ENCODE measurements at places on chromosomes 11 and 22.

GRCh38 chr11:47333526-47333845, 19.0 kb downstream of the MYBPC3 start:
- H3K27ac ChIP-seq: no peak overlapping the region
- no peaks in the 10 kb centered on the region for H3K4me1 ChIP-seq
- peaks cover 5% of the 10 kb centered on the region for H3K36me3 ChIP-seq
- DNase-seq: no peak

DNA sequence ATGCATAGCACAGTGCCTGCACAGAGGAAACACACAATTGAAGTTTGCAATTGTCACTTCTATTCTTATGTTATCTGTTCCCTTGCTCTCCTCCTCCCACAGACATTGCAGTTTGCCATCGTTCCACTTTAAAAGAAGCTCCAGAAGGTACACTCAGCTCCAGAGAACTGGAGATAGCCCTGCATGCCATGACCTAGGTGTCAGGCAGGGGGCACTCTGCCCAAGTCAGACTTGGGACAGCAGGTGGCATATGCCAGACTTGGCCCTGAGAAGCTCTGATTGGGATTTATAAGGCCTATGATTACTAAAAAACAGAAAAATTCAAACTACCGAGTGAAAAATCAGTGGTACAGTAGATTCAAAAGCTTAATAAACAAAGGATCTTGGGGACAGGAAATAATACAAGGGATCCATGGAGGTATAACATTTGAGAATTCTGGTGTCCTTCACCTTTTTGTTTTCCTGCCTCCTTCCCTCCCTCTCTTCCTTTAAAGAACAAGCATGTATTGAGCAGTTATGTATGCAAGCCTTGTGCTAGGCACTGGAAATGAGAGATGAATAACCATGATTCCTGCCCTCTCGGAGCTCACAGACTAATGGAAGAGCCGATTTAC, 40.0 kb downstream of the TENM4 start:
- DNase-seq: peak; percentile 15
- H3K36me3 ChIP-seq: no peaks in the 10 kb centered on the region
- no peak overlapping the region for H3K4me3 ChIP-seq

- no peak overlapping the region for H3K4me3 ChIP-seq
- H3K36me3 ChIP-seq: no peaks in the 10 kb centered on the region
- DNase-seq: no peak
- no peaks in the 10 kb centered on the region for H3K27me3 ChIP-seq
- no peaks in the 10 kb centered on the region for H3K4me1 ChIP-seq
- no peak overlapping the region for H3K27ac ChIP-seq
These were observed 358.3 kb downstream of the METTL15 start for GRCh38 chr11:28466506-28466905.

- no peak for DNase-seq
- no peaks in the 10 kb centered on the region for H3K4me1 ChIP-seq
- H3K36me3 ChIP-seq: no peaks in the 10 kb centered on the region
- no peak overlapping the region for H3K4me3 ChIP-seq
These were observed 12.8 kb upstream of the CLPB start for GRCh38 chr11:72446929-72447769.

GRCh38 chr22:30611197-30611596, 4.2 kb downstream of the TCN2 start:
- H3K4me3 ChIP-seq: no peak overlapping the region
- H3K27me3 ChIP-seq: no peaks in the 10 kb centered on the region
- no peak overlapping the region for H3K27ac ChIP-seq

GRCh38 chr22:36887162-36887561, 26.3 kb upstream of the CSF2RB start:
- peaks cover 10% of the 10 kb centered on the region for H3K27me3 ChIP-seq
- H3K4me1 ChIP-seq: peaks cover 9% of the 10 kb centered on the region
- no peaks in the 10 kb centered on the region for H3K36me3 ChIP-seq
- H3K27ac ChIP-seq: no peak overlapping the region
- no peak for DNase-seq

- H3K36me3 ChIP-seq: no peaks in the 10 kb centered on the region
- peaks cover 20% of the 10 kb centered on the region for H3K4me1 ChIP-seq
- H3K27me3 ChIP-seq: peaks cover 52% of the 10 kb centered on the region
- no peak for DNase-seq
- H3K4me3 ChIP-seq: peak within 1 kb of the TSS; percentile 50
- H3K27ac ChIP-seq: no peak within 1 kb of the TSS
These were observed at the start of gene CDC42EP1 for GRCh38 chr22:37559901-37560607. Gene CDC42EP1 (plus strand): TSS chr22:37560480. CDS start chr22:37566350, 5,870 bp downstream.

DNA sequence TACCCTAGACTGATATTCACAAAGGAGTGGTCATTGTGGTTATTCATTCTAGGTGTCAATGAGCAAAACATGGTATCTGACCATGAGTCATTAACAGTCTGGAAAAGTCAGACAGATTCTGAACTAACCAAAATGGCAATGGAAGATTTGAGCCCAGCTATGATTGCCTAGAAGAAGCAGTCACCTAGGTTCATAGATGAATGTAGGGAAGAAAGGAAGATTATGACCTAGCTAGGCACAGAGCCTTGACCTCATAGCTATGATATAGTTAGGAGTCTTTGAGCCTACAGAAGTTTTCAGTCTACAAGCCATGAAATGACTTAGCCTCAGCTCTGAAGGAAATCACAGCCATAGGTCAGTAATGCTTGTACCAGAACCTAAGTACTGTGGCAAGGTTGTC, 351 bp downstream of the OR56A4 start:
- H3K4me1 ChIP-seq: no peaks in the 10 kb centered on the region
- no peaks in the 10 kb centered on the region for H3K36me3 ChIP-seq
- DNase-seq: no peak
- no peak overlapping the region for H3K4me3 ChIP-seq
- peaks cover 8% of the 10 kb centered on the region for H3K27me3 ChIP-seq

DNA sequence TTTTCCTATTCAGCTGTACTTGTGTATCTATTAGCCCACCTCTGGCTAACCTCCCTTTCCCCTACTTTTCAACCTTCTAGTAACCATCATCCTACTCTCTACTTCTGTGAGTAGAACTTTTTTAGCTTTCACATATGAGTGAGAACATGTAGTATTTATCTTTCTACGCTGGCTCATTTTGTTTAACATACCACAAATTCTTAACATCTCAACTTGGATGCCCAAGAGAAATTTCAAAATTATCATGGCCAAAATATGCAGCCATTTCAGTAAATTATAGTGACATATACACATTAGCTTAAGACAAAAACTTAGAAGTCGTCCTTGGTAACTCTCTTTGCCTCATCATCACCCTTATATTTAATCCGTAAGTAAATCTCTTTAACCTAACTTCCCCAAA, 34.7 kb downstream of the LUZP2 start:
- no peaks in the 10 kb centered on the region for H3K36me3 ChIP-seq
- H3K27me3 ChIP-seq: no peaks in the 10 kb centered on the region
- DNase-seq: no peak
- H3K27ac ChIP-seq: no peak overlapping the region
- no peak overlapping the region for H3K4me3 ChIP-seq

DNA sequence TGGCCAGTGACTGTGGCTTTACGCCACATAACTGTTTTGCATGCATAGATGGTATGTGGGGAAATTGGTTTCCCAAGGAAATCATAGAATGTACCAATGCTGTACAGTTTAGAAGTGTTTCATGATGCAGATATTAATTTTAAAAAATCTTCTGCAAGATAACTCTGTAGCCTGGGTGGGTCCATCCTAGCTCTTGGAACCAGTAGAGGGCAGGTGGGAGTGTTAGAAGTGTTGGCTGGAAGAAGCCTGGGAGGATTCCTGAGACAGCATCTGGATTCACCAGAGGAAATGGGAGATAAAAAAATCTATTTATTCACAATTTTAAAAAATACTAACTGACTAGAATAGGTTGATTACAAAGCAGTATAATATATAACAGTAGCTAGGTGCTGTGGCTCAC, 139.9 kb upstream of the GRIA4 start:
- H3K4me3 ChIP-seq: no peak overlapping the region
- DNase-seq: no peak
- no peaks in the 10 kb centered on the region for H3K36me3 ChIP-seq
- H3K27ac ChIP-seq: no peak overlapping the region

GRCh38 chr22:42966497-42966896, 48.5 kb downstream of the PACSIN2 start:
- H3K4me1 ChIP-seq: peaks cover 59% of the 10 kb centered on the region
- no peak overlapping the region for H3K27ac ChIP-seq
- H3K36me3 ChIP-seq: peaks cover 15% of the 10 kb centered on the region
- H3K27me3 ChIP-seq: no peaks in the 10 kb centered on the region
- DNase-seq: no peak

GRCh38 chr11:114195981-114196731, 100.0 kb upstream of the NNMT start:
- H3K27ac ChIP-seq: no peak overlapping the region
- no peaks in the 10 kb centered on the region for H3K36me3 ChIP-seq
- no peak for DNase-seq
- peaks cover 4% of the 10 kb centered on the region for H3K4me1 ChIP-seq

- no peak overlapping the region for H3K4me3 ChIP-seq
- no peak for DNase-seq
- no peaks in the 10 kb centered on the region for H3K4me1 ChIP-seq
- peaks cover 4% of the 10 kb centered on the region for H3K27me3 ChIP-seq
These were observed 102.4 kb downstream of the ME3 start for GRCh38 chr11:86570020-86570419.

DNA sequence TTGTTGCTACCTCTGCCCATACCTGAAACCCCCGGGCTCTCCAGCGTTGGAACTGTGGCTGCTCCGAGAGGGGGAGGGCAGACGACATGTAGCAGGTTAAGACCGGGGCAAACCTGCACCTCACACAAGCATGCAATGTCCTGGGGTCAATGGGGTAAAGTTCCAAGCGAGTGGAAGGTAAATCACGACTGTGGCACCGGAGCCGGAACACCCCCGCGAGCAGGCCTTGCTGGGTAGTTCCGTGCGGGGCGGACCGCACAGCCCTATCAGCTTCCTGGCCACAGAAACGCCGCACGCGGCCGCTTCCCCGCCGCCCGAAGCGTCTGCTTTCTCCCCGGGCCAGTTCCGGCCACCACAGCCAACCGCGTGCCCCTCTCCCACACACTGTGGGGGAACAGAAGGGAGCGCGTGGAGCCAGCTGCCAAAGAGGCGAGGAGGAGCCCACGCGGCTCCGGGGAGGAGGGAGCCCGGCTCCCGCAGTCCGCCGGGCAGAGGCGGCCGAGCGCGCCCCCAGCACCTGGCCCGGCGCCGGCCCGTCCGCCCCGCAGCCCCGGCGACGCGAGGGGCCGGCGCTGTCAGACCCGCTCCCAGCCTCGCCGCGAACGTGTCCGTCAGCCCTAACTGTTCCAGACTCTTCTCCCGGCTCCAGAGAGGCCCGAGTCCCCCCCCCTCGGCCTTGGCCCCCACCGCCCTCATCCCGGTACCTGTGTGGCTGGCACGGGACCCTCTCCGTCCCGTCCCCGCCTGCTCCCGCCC, 1.6 kb downstream of the SPTBN2 start:
- H3K4me3 ChIP-seq: peak overlapping the region; percentile 45
- no peaks in the 10 kb centered on the region for H3K36me3 ChIP-seq
- H3K27ac ChIP-seq: no peak overlapping the region
- H3K27me3 ChIP-seq: peaks cover 58% of the 10 kb centered on the region
- H3K4me1 ChIP-seq: peaks cover 8% of the 10 kb centered on the region
- DNase-seq: peak; percentile 41

- no peaks in the 10 kb centered on the region for H3K27me3 ChIP-seq
- no peak overlapping the region for H3K27ac ChIP-seq
- H3K36me3 ChIP-seq: no peaks in the 10 kb centered on the region
- no peaks in the 10 kb centered on the region for H3K4me1 ChIP-seq
- DNase-seq: no peak
- no peak overlapping the region for H3K4me3 ChIP-seq
These were observed 37.6 kb downstream of the ART5 start for GRCh38 chr11:3604167-3604566.

GRCh38 chr11:88231894-88232482, 56.7 kb upstream of the RAB38 start:
- no peaks in the 10 kb centered on the region for H3K27me3 ChIP-seq
- peak; percentile 23 for DNase-seq
- H3K27ac ChIP-seq: no peak overlapping the region
- H3K4me1 ChIP-seq: no peaks in the 10 kb centered on the region
- H3K36me3 ChIP-seq: peaks cover 6% of the 10 kb centered on the region

GRCh38 chr11:84249344-84250135, 963.4 kb upstream of the CCDC90B start:
- H3K36me3 ChIP-seq: no peaks in the 10 kb centered on the region
- H3K4me3 ChIP-seq: no peak overlapping the region
- no peaks in the 10 kb centered on the region for H3K4me1 ChIP-seq
- H3K27ac ChIP-seq: no peak overlapping the region
- H3K27me3 ChIP-seq: no peaks in the 10 kb centered on the region

- no peaks in the 10 kb centered on the region for H3K36me3 ChIP-seq
- H3K27me3 ChIP-seq: peaks cover 25% of the 10 kb centered on the region
- H3K27ac ChIP-seq: no peak overlapping the region
- peak overlapping the region; percentile 38 for H3K4me3 ChIP-seq
- DNase-seq: no peak
These were observed 1.2 kb downstream of the BACE1 start for GRCh38 chr11:117314840-117315239.

DNA sequence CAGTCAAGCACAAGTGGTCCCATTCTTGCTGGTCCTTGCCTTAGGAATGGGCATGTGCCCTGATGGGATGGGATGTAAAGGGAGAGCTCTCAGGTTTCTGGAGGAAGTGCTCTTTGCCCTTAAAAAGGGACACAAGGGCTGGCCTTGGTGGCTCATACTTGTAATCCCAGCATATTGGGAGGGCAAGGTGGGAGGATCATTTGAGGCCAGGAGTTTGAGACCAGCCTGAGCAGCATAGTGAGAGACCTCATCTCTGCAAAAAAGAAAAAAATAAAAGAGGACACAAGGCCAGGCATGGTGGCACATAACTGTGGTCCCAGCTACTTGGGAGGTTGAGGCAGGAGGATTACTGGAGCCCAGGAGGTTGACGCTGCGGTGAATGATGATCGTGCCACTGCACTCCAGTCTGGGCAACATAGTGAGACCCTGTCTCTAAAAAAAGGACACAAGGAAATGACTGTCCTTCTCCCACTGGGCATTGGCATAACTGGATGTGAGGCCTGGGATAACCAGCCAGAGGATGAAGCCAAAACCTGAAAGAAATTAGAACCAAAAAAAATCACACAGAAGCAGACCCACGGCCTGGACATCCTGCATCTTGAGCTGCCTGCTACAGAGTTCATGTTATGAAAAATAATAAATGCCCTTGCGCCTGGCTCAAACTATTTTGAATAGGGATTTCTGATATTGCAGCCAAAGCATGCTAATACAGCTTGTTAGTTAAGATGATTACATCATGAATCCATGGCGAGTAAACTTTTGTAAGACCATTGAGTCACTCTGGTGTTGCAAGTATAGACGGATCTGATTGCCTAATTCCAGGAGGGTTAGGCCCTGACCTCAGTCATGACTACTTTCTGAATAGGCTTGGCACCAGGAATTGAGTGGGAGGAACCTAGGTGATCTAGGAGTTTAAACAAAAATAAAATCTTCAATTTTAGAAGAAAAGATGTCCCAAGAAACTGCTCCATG, 12.9 kb upstream of the CRKL start:
- no peaks in the 10 kb centered on the region for H3K4me1 ChIP-seq
- H3K36me3 ChIP-seq: no peaks in the 10 kb centered on the region
- H3K4me3 ChIP-seq: no peak overlapping the region
- no peak overlapping the region for H3K27ac ChIP-seq
- no peak for DNase-seq

- DNase-seq: no peak
- no peaks in the 10 kb centered on the region for H3K27me3 ChIP-seq
- H3K4me1 ChIP-seq: peaks cover 6% of the 10 kb centered on the region
- no peak overlapping the region for H3K27ac ChIP-seq
- no peaks in the 10 kb centered on the region for H3K36me3 ChIP-seq
These were observed 11.7 kb downstream of the SLC35C1 start for GRCh38 chr11:45816614-45817013.

- no peak overlapping the region for H3K4me3 ChIP-seq
- no peaks in the 10 kb centered on the region for H3K36me3 ChIP-seq
- H3K4me1 ChIP-seq: peaks cover 35% of the 10 kb centered on the region
These were observed 5.0 kb upstream of the LMO2 start for GRCh38 chr11:33896911-33897310.
